A549 (cell line): ENCODE measurements at places on chromosomes 11 and 22.

GRCh38 chr11:27405134-27405533 is 42.1 kb upstream of the CCDC34 start:
- DNase-seq, result no peak

DNA sequence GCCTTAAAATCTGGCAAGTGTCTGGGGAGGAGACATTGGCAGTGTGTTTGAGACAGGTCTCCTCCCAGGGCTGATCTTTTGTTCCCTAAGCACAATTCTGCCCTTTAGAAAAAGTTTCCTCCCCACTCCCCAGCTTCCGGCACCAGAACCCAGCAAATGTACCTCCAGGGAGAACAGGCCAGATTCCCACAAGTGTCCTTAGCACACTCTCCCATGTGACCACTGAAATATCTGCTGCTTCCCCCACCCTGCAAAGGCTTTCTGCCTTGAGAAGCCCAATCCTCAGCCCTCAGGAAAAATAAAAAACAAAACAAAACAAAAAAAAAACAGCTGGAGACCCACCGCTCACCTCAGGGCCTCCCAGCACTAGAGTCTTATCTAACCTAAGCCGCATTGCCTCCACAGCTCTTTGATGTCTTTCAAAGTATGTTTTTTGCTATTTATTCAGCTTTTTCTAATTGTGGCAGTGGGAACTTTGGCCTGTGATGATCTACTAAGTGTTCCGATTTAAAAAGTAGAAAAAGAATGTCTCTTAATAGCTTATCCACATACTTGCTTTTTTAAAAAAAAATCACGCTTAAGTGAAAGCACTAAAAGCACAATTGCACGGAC is 29.0 kb upstream of the FBLN1 start:
- no peak for DNase-seq

- DNase-seq, result no peak
Observed at GRCh38 chr11:15933886-15934625, 422.3 kb downstream of the SOX6 start.

DNA sequence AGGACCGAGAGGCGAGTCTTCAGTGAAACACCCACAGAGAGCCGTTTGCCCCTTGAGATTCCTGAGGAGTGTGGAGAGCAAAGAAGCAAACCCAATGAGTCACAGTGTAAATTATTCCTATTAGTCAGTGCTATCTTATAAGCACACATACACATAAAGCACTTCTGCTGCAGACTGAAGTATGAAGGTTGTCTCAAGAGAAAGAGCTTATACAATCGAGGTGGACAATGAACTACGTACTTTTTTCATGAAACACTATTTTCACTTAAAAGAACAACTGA is 37.3 kb downstream of the GALNT18 start:
- DNase-seq, result peak; percentile 80

DNA sequence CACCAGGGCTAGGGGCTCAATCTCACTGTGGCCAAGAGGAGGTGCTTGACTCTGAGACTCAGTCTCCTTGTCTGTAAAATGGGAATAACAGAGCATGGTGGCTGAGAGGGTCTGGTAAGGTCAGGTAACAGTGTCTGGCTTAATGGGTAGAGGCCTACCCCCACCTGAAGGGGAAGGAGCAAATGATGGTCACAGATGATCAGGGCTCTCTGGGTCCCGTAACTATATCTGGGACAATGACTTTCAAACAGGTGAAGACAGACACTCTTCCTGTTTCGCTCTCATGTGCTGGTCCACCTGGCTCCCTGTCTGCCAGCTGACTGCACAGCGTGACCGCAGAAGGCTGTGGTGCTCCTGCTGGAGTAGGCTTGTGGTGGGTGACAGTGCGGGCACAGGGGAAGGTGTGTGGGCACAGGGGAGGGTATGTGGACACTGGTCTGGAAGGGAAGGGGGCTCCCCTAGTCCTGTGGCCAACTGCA is 4.0 kb downstream of the A4GALT start:
- no peak for DNase-seq

GRCh38 chr22:28146401-28147314 is 227.6 kb upstream of the PITPNB start:
- no peak for DNase-seq

DNA sequence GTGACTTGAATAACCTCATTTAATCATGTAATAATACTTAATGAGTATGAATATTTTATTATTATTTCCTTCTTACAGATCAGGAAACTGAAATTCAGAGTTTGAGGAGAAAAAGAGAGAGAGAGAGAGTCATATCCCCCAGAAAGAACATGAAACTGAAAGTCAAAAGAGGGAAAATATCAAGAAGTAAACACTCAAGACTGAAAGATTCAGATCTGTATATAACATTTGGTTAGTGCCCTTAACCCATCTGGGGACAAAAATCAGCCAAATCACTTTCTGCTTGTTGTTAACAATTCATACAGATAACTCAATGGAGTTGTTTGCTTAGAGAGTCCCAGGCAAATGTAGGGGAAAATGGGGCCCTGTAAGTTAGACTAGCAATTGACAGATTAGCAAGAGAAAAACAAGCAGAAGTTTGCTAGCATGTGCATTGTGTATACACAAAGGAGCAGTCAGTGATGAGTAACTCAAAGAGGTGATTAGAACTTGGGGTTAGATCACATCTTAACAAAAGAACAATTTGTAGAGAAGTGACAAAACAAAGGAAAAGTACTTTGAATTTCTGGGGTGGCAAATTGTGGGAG is 25.9 kb upstream of the MMP13 start:
- no peak for DNase-seq

DNA sequence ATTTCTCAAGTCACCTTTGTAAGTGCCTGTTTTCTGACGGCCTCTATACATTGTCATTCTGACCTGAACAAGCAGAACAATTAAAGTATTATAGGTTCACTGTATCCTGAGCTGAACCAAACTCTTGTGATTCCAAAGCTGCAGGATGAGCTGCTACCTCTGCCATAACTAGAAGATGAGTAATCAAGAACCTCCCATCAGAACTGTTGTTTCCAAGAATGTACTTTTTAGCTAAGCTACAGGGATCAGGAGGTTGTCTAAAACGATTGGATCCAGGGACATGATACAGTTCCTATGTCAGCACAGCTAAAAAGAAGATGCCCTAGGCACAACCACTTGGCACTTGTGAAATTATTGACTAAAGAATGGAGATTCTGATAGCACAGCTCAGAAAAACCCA is 288.4 kb upstream of the CCDC90B start:
- DNase-seq, result no peak

GRCh38 chr11:133830931-133831907 is 14.1 kb downstream of the SPATA19 start:
- no peak for DNase-seq

DNA sequence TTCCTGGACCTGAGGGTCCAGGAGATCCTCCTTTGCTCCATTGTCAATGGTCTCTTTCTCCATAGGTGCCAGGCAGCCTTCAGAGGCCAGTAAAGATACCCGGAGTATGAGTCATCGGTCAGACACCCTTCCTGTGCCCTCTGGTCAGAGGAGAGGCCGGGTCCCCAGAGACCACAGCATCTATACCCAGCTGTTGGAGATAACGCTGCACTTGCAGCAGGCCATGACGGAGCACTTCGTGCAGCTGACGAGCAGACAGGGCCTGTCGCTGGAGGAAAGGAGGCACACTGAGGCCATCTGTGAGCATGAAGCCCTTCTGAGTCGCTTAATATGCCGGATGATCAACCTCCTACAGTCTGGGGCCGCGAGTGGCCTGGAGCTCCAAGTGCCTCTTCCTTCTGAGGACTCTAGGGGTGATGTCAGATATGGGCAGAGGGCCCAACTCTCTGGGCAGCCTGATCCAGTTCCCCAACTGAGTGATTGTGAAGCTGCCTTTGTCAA is at the start of gene ACCSL:
ACCSL (plus strand) TSS at position 51 of the 501 bp plus-strand sequence; CDS start at position 107, 56 bp downstream.
- DNase-seq, result no peak

- no peak for DNase-seq
Observed at GRCh38 chr22:22086501-22087158, 104.0 kb upstream of the TOP3B start.

DNA sequence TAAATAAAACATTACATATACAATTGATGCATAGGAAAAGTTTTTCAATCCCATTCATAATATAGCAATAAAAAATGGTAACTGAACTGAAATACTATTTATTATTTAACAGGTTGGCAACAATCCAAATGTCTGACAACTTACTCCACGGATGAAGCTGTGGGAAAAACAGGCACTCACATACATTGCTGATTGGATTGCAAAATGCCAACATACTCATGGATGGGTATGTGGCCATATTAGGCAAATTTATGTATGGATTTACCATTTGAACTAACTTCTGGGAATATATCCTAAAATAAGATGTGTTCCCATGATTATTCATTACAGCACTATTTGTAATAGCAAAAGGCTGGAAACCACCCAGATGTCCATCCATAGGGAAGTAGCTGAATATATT is 3.2 kb upstream of the BIRC2 start:
- DNase-seq, result no peak

DNA sequence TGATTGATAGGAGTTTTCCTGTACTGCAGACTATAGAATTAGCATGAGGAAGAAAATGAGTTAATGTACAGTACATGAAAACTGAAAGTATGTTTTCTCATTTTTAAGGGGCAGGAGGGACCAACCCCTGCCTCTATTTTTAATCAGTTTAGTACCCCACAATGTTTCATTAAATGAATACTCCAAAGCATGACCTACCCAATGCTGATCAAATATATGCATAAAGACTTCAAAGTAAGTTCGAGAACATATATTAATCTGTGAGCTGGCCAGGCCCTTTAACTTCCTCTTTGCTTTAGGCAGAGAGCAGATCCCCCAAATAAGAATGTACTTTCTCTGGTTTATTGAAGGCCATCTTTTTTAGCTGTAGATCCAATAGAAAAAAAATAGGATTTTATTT is 161.0 kb downstream of the FCHSD2 start:
- DNase-seq, result no peak

DNA sequence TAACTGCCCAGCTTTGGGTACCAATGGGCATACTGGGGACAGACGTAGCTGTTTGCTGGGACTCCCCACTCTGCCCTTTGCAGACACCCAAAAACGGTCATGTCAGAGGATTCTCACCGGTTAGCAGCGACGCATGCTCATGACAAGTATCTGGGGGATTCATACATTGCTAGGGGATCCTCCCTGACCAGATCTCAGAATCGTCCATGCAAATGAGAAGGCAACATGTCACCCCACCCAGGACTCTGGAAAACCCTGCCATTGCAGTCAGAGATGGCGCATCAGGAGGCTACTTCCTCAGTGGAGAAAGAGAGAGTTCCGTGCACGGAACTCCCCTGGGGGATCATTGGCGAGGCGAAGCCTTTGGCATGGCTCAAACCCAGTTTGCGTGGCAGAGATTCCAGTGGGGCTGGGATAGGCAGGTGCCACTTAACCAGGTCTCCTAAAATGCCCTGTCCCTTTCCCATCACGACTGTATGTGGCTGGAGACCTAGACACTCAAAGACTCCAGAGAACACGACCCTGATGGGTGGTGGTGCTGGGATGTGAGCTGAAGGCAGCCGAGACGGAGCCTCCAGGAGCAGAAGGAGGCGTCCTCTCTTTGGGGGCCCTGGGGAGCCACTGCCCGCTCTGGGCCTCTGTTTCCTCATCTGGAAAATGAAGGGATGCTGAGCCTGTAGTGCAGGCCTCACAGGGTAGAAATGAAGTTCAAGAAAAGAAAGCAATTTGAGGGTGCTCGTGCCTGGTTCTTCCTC is 4.9 kb downstream of the RGL4 start:
- DNase-seq, result no peak

- DNase-seq, result peak; percentile 94
Observed at GRCh38 chr11:86741839-86742805, 58.2 kb upstream of the PRSS23 start.

DNA sequence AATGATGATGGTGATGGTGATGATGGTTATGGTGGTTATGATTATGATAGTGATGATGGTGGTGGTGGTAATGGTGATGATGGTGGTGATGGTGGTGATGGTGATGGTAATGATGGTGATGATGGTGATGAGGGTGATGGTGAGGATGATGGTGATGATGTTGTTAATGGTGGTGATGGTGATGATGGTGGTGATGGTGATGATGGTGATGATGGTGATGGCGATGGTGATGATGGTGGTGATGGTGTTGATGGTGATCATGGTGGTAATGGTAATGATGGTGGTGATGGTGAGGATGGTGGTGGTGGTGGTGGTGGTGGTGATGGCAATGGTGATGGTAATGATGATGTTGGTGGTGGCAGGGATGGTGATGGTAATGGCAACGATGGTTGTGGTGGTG is 1222.5 kb downstream of the BRD1 start:
- DNase-seq, result no peak

DNA sequence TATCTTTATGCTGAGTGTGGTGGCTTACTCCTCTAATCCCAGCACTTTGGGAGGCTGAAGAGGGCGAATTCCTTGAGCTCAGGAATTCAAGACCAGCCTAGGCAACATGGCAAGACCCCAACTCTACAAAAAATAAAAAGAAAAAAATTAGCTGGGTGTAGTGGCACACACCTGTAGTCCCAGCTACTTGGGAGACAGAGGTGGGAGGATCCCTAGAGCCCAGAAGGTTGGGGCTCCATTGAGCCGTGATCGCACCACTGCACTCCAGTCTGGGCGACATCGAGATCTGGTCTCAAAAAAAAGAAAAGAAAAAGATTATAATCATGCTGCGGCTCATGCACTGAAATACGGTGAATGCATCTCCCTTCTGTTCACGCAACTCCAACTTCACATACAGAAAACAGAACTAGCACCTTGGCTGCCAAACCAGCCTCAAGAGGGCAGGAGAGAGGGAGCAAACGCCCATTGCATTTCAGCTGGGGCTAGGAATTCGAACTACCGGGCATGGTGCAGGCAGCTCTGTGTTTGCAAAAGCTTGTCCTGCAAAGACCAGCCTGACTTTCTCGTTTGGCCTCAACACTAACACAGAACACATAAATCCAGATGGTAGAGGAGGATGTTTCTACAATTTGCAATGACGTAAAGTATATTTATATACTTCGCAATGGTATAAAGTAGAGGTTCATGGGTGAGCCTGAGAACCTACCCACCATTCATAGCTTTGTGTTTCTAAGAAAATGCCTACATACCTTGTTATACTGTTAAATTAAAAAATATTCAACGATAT is 6.3 kb upstream of the SYNGR1 start:
- peak; percentile 61 for DNase-seq

GRCh38 chr11:11798586-11799438 is 43.0 kb upstream of the USP47 start:
- peak; percentile 78 for DNase-seq

DNA sequence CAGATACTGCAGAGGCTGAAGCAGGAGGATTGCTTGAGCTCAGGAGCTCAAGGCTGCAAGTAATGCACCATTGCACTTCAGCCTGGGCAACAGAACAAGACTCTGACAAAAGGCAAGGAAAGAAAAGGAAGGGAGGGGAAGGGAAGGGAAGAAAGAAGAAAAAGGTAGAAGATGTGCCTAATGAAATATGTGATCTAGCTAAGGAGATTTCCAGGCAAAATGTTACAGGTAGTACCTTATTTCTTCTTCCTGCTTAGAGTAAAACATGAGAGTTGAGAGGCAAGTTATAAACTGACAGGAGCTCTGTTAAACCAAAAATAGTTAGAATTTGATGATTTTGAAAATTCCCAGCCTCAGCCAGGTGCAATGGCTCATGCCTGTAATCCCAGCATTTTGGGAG is 4.7 kb upstream of the PELI3 start:
- no peak for DNase-seq

- no peak for DNase-seq
Observed at GRCh38 chr11:109490953-109491635, 69.1 kb downstream of the C11orf87 start.
